Stimulated activated CD4-positive, alpha-beta T cell treated with anti-CD3 and anti-CD28 coated beads, TNF-alpha, amount 100 ng/mL, for 48 hours (primary cell): ENCODE measurements at places on chromosomes 5 and 9.

GRCh38 chr5:61409568-61409967 lies 77.5 kb downstream of the ZSWIM6 start:
- DNase-seq: no peak

DNA sequence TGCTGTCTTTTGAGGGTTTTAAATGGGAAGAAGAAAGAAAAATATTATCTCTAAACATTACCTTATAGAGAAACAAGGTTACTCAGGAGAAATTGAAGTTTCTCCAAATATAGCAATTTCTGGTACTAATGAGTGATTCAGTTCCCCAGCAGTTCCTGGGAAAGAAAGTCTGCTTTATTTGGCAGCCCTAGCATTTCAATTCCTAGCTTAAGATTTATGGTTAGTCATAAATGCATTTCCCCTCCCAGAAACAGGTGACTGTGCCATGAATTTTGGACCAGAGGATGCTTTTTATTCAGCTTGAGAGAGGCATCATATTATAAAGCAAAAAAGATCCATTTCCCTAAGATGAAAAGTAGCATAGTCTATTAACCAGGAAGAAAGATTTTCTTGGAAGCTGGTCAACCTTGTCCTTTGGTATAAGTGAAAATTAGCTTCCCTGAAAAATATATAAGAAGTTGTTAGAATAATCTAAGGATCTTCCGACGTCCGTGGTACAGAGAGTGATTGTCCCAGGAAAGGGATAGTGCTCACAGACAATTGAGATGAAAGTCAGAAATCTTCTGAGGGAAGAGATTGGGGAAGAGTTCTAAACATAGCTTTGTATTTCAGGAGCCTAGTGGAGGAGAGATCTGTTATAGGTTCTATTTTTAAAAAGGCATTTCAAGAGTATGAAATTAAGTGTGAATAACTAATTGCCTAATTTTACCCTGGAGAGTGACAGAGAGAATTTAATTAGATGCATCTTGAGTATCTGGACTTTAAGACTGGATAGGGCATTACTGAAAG lies 164.9 kb downstream of the ESM1 start:
- DNase-seq: no peak

DNA sequence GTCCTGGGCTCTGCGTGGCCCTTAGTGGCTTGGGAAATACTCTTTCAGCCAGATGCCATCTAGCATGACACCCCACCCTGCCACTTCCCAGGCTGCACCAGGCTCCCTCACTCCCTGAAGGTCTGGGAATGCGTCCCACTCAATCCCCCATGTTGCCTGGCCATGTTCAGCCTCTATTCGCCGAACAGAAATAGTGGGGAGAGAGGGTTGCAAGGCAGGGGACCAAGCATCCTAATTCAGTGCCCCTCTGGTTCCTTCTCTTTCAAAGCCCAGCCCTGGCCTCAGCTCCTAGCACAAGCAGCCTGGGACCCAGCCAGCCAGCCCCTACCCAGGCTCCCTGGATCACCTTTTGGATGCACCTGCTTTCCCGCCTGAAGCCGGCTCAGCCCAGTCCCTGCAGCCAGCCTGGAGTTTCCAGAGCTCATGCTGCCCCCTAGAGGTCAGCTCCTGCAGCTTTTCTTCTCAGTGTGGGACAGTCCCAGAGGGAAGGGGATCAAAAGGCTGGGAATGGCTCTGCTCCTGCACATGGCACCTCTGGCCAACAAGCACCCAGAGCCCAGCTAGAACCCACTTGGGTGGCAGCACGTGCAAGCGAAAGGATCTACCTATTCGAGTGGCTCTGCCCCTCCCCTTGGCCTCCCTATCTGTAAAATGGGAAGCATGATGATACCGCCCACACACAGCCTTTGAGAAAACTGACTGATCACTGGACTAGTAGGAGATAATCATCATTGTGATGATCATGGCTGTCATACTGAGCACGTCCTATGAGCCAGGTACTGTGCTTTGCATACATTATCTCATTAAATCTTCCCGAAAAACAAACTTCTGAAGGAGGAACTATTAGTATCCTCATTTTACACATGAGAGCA lies 48.7 kb upstream of the C5orf58 start:
- DNase-seq: peak; percentile 10

DNA sequence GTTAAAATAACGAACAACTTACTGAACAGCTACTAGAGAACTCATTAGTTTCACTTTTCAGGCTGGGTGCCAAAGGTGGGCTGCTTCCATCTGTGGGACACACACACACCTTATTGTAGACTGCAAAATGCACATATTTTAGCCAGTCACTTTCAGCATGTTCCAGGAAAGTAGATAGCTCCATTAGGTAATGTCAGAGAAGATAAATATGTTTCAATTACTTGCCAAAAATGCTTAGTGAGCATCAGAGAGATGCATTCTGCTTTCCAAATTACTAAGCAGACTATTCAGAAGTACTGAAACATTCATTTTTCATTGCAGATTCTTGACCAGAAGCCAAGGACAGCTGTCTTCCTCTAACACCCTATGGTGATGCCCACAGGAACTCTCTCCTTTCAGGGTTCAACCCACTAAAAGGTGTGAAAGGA lies 56.2 kb upstream of the APC start:
- no peak for DNase-seq

DNA sequence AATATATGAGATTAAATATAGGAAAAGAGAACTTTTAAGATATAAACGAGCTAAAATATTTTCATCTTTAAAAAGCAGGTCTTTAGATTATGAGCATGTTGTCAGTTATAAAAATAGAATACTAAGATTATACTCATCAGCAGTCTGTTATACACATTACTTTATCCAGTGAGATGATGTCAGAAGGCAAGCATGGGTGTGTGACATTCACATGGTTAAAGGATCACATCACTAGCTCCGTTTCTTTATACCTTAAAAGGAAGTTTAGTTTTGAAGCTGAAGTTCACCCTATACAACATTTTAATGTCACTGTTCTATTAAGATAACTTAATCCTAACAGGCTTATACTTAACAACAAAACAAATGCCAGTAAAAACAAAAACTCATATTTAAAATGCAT lies 59.6 kb downstream of the RICTOR start:
- DNase-seq: no peak
